HTR-8/SVneo (cell line): ENCODE measurements at places on chromosomes 2 and 18.

DNA sequence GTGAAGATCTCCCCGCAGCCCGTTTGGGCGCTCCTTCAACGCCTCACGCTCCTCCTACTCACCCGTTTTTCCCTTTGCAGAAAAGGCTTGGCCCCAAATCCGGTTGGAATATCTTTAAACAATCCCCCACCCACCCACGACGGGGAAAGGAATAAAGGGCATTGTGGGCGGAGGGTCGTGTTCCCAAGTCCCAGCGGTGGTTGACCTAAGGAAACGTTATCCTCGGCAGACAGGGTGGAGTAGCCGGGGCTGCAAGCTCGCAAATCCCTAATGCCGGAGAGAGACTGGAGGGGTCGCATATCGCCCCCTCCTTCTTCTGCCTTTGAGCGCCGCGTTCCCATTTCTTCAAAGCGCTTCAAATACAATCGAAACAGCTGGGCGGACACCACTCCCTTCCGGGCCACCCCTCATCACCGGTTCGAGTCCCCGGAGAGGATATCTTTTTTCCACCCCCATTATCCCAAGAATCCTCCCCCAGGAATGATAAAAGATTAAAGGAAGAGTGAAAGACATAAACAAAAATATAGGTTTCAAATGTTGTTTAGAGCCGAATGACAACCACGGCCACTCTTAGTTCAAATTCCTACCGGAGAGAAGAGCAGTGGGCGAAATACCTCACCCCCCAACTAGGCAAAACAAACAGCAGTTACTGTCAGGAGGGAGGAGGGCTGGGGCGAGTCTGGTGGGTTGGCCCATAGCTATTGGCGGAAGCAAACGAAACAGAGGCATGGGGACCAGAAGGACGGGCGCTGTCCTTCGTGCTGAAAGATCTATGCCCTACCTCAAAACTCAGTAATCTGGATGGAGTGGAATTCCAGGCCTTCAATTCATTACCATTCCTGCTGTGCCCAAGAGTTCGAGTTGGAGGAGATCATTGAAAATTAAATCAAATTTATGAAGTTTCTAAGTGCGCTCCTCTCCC is 2.8 kb upstream of the GAD1 start:
- DNase-seq: no peak

DNA sequence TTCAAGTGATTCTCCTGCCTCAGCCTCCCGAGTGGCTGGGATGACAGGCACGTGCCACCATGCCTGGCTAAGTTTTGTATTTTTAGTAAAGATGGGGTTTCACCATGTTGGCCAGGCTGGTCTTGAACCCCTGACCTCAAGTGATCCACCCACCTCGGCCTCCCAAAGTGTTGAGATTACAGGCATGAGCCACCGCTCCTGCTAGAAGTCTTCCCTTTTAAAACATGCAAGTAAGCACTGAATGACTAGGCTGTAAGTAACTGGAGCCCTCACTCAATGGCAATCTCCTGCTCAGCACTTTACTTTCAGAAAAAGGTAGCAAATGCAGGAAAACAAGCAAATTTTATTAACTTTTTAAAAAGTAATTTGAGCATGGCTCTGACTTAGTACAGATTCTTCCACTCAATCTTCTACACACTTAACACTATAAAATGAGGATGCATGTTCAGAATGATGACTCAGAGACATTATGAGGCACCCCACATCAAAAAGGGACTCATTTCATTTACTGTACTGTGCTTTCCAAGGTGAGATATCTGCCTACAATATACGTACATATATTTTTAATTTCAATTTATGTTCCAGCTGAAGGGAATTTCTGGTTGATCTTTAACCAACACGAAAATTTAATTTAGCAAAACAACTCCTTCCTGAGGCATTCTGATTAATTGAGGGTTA is 6.6 kb upstream of the NCK2 start:
- DNase-seq: no peak

- DNase-seq: no peak
Measured at GRCh38 chr2:159916511-159916910, 118.5 kb upstream of the CD302 start.

GRCh38 chr2:181189951-181190350 is 209.5 kb downstream of the UBE2E3 start:
- DNase-seq: no peak

- no peak for DNase-seq
Measured at GRCh38 chr2:47077442-47078117, 77.5 kb downstream of the STPG4 start.

GRCh38 chr2:191615596-191615995 is 62.3 kb upstream of the NABP1 start:
- DNase-seq: no peak

- no peak for DNase-seq
Measured at GRCh38 chr2:103284750-103285149, 522.9 kb downstream of the TMEM182 start.

DNA sequence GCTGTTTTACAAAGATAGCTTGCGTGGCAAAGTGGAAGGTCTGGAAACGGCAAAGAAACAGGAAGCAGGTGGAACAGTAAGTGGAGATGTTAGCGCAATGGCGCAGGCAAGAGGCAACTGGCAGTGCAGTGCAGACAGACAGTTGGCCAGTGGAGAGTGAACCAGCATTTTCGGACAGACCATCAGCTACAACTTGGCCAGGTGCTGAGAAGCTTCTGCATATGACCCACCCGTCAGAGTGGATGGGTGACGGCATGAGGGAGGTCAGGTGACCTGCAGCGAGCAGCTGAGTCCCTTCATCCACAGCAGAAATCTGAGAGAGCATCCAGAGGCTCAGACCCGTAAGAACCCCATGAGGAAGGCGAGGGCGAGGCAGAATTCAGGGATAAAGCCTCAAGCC is 33.8 kb downstream of the NPC1 start:
- no peak for DNase-seq

DNA sequence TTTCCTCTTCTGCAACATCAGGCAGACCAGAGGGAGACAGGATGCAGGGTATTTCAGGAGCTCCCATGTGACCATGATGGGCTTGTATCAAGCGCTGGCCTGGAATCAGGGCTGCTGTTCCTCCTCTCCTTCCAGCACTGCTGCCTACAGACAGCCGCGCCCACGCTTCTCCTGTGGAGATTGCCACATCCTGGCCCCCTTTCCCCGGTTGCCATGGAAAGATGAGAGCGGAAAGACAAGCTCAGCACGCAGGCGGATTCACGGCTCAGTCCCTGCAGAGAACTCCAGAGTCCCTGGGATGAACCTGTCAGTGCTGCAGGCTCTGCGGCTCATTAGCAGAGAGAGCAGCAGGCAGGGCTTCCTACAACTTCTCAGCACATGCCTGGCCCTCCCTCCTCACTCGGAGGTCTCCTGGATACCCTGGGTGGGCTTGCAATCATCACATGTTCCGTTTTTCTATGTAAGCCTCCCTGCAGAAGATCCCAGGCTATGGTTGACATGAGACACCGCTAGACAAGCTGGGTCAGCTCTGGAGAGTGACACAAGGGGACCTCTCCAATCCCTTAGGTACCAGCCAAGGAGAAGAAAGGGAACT is 497.8 kb upstream of the MYT1L start:
- DNase-seq: no peak

DNA sequence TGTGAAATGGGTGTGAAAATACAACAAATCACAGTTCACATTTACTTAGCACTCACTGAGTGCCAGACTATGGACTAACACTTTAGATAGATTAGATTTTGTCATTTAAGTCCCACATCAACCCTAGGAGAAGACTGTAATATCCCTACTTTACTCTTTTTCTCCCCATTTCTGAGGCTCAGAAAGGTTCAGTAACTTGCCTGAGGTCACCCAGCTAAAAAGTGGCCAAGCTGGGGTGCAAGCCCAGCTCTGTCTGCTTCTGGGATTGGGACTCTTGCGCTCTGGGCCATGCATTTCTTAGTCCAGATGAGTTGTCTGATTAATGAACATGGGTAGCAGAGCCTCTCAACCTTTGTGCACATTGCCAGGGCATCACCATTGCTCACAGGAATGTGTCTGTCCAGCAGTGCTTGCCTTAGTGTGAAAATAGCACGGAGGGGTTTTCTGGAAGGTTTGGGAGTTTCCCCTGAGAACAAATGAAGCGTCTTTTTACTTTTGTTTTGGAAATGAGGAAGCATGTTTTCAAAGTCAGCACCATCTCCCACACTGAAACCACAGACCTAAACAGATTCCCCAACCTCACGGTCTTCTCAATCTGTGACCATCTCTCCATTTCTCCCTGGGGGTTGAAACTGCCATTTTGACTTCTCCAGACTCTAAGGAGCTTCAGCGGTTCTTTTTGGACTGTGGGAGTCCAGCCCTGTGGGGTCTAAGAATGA is 31.9 kb downstream of the NRP2 start:
- no peak for DNase-seq

- DNase-seq: no peak
Measured at GRCh38 chr18:35956226-35956625, 16.3 kb upstream of the RMP24 start.
